ENCODE measurements at places on chromosomes 12 and 14. TPM values are rescaled to one million over a fixed set of nuclear protein-coding genes. Genes with fewer than 3 reads are reported as not detected.

GRCh38 chr12:68481181-68481941, 129.3 kb upstream of the RAP1B start:
- no peaks in the 10 kb centered on the region for H3K27me3 ChIP-seq
- no peak overlapping the region for H3K27ac ChIP-seq
- DNase-seq = no peak
- H3K4me3 ChIP-seq = no peak overlapping the region

DNA sequence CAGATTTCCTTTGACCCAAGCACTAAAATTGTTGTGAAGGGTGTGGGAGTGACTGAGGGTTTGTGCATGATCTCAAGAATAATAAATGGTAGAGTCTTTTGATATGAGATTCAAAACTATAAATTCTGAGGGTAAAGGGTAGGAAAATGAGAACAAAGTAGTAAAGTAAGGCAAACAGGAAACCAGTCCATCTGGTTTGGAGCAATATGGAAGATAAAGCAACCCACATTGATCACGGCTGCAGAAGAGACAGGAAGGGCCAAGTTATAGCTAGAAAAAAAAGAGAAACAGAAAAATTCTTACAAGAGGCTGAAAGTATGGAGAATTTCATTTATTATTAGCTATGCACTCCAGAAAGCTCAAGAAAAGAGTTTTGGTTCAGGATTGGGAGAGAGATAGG, 4.6 kb upstream of the SLCO1B3 start:
- H3K4me1 ChIP-seq = no peaks in the 10 kb centered on the region
- H3K36me3 ChIP-seq = no peaks in the 10 kb centered on the region
- no peaks in the 10 kb centered on the region for H3K27me3 ChIP-seq
- no peak overlapping the region for H3K27ac ChIP-seq
- no peak for DNase-seq

GPR84 gene
- 0.36 TPM for total RNA-seq

TMTC3 gene
- 15.2 TPM for total RNA-seq

NGB gene
- not detected for total RNA-seq

DNA sequence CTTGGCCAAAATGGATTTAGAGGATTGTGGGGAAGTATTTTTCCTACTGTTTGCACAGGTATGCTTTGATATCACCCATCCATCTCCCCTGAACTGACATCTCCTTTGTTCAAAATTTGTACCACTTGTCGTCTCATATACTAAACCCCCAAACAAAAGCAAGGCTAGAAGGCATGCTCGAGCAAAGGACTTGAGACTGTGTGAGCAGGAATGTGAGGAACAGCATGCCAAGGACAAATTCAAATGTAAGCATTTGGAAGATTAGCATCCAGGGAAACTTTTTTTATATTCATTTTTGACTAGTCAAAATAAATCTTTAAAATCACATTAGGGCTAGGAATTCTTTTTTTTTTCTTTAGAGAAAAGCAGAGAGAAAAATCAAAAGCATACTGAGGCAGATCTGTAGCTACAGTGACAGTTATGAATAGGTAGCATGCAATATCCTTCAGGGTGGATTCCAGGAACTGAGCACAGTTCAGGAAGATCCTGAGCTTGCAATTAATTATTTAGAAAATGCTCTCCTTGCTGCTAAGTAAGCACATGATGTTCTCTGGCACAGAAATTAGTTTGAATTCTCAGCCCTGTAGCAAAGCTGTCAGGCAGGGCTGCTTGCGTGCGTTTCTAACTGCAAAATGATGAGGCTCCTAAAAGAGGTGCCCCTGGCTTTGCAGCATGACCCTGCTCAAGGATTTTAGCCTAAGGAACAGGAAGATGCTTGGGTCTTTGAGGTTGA, 327.7 kb downstream of the LRIG3 start:
- no peak overlapping the region for H3K4me3 ChIP-seq
- H3K4me1 ChIP-seq = no peaks in the 10 kb centered on the region
- no peak overlapping the region for H3K27ac ChIP-seq
- DNase-seq = no peak
- H3K36me3 ChIP-seq = no peaks in the 10 kb centered on the region
- no peaks in the 10 kb centered on the region for H3K27me3 ChIP-seq

DNA sequence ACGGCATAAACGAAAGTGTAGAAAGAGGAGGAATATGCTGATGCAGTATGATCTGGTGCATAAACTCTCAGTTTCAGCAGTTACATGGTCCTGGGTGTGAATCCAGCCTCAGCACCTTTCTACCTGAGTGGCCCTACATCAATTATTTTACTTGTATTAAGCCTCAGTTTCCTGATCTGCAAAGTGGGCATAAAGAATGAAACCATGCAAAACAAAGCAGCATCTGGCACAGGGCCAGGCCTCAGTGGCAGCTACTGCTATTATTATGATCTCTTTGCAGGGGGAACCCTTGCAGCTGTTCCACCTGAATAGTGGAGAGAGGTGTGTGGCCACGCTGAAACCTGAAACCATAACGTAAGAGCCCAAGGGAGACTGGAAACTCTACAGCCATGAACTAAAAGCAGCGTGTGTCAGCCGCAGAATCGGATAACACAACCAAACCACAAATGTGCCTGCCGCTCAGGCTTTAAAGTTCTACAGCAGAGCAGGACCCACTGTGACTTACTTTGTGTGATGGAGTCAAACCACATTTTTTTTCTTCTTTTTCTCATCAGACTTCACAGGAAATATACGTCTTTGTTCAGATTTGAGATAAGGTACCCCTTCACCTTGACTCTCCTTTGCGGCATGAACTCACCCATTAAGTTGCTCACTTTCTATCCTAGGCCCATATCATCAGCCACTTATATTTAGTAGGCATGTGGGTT, 29.2 kb upstream of the FOS start:
- peak; percentile 96 for DNase-seq
- H3K27ac ChIP-seq = peak overlapping the region; percentile 80
- no peaks in the 10 kb centered on the region for H3K36me3 ChIP-seq
- H3K27me3 ChIP-seq = no peaks in the 10 kb centered on the region

LEMD3 gene
- total RNA-seq = 52.6 TPM

- no peaks in the 10 kb centered on the region for H3K36me3 ChIP-seq
- H3K4me3 ChIP-seq = no peak overlapping the region
- no peaks in the 10 kb centered on the region for H3K27me3 ChIP-seq
- H3K4me1 ChIP-seq = peaks cover 11% of the 10 kb centered on the region
These were observed 5.3 kb upstream of the CEP128 start for GRCh38 chr14:80946797-80947196.

- H3K36me3 ChIP-seq = no peaks in the 10 kb centered on the region
- H3K27me3 ChIP-seq = peaks cover 42% of the 10 kb centered on the region
- no peak for DNase-seq
- no peak overlapping the region for H3K27ac ChIP-seq
These were observed 2.9 kb downstream of the RFX4 start for GRCh38 chr12:106585521-106586277.

DNA sequence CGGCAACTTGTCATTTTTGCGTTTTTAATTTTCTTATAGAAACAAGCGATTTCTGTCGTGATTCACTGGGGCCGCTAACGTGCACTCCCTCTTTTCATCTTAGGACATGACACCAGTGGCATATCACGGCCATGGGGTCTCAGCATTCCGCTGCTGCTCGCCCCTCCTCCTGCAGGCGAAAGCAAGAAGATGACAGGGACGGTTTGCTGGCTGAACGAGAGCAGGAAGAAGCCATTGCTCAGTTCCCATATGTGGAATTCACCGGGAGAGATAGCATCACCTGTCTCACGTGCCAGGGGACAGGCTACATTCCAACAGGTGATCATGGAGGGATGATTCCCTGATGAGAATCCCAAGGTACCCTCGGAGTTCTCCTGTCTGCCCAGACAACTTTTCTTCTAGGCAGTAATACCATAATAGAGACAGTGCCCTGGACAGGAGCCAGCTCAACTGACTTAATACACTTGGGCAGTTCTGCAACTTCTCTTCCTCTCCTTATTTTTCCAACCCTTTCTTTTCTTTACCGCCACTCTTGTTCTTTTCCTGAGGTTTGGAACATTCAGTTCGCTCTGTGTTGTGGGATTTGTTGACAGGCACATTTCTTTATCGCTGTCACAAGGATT, 821 bp downstream of the TMEM106C start:
- DNase-seq = no peak
- no peaks in the 10 kb centered on the region for H3K27me3 ChIP-seq
- H3K4me1 ChIP-seq = peaks cover 19% of the 10 kb centered on the region
- peak overlapping the region; percentile 92 for H3K4me3 ChIP-seq

- H3K36me3 ChIP-seq = no peaks in the 10 kb centered on the region
- peak; percentile 91 for DNase-seq
- peak overlapping the region; percentile 49 for H3K4me3 ChIP-seq
- no peaks in the 10 kb centered on the region for H3K27me3 ChIP-seq
- peak overlapping the region; percentile 97 for H3K27ac ChIP-seq
These were observed 5.6 kb upstream of the CRIP1 start for GRCh38 chr14:105480807-105481801.

DNA sequence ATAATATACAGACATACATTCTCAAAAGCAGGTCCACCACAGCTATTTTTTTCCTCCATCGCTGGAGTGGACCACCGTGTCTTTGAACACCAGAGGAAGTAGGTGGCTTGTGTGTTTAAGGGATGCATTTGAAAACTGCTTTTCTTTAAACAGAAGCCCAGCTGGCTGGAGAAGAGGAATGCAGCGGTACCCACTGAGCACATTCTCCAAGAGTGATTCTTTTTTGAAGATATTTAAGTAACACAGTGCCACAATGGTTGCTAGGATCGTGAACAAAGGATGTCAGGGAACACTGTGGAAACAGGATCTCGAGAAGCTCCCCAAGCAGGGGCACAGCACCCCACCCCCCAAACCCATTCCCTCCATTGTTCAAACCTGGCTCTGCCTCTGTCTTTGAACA, 286.6 kb upstream of the PWP1 start:
- no peaks in the 10 kb centered on the region for H3K36me3 ChIP-seq
- peaks cover 11% of the 10 kb centered on the region for H3K4me1 ChIP-seq
- no peak for DNase-seq
- H3K4me3 ChIP-seq = no peak overlapping the region
- no peaks in the 10 kb centered on the region for H3K27me3 ChIP-seq

DNA sequence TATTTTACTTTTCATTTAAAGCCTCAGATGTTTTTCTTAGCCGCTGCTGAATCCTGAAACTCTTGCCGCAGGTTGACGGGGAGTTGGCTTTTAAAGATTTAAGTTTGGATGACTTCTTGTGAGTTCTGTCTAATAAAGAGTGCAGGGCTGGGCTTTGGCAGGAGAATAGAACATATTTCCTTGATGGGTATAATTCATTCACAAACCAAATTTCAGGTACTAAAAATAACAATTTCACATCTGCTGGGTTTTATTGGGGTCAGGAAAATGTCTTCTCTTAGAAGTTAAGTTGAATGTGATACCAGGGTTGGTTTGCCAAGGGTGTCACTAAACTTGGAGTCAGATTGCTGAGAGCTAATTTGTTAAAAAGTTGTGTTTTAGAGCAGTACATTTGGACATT, 9.7 kb downstream of the SP1 start:
- H3K36me3 ChIP-seq = peaks cover 9% of the 10 kb centered on the region
- H3K4me1 ChIP-seq = peaks cover 67% of the 10 kb centered on the region
- no peak overlapping the region for H3K27ac ChIP-seq
- DNase-seq = no peak

GRCh38 chr12:64739778-64740177, 19.4 kb downstream of the GNS start:
- DNase-seq = no peak
- H3K4me3 ChIP-seq = no peak overlapping the region
- H3K36me3 ChIP-seq = peaks cover 46% of the 10 kb centered on the region
- H3K4me1 ChIP-seq = peaks cover 10% of the 10 kb centered on the region
- no peak overlapping the region for H3K27ac ChIP-seq

GRCh38 chr14:86654558-86655184, 1124.7 kb downstream of the FLRT2 start:
- DNase-seq = peak; percentile 2
- no peaks in the 10 kb centered on the region for H3K27me3 ChIP-seq
- no peaks in the 10 kb centered on the region for H3K4me1 ChIP-seq
- H3K27ac ChIP-seq = no peak overlapping the region
- H3K4me3 ChIP-seq = no peak overlapping the region

DIO3 gene
- not detected for total RNA-seq

DNA sequence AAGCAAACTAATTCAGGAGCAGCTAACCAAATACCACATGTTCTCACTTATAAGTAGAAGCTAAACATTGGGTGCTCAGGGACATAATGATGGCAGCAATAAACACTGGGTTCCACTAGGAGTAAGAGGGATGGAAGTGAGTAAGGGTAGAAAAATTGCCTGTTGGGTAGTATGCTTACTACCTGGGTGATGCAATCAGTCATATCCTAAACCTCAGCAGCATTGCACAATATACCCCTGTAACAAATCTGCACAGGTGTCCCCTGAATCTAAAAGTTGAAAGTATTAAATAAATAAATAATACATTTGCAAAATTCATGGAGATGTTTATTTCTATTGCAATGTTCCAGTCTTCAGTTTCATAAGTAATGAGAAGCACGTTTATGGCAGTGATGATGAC, 409.8 kb upstream of the FOXG1 start:
- no peak overlapping the region for H3K27ac ChIP-seq
- no peaks in the 10 kb centered on the region for H3K4me1 ChIP-seq
- no peaks in the 10 kb centered on the region for H3K27me3 ChIP-seq
- H3K36me3 ChIP-seq = no peaks in the 10 kb centered on the region

DNA sequence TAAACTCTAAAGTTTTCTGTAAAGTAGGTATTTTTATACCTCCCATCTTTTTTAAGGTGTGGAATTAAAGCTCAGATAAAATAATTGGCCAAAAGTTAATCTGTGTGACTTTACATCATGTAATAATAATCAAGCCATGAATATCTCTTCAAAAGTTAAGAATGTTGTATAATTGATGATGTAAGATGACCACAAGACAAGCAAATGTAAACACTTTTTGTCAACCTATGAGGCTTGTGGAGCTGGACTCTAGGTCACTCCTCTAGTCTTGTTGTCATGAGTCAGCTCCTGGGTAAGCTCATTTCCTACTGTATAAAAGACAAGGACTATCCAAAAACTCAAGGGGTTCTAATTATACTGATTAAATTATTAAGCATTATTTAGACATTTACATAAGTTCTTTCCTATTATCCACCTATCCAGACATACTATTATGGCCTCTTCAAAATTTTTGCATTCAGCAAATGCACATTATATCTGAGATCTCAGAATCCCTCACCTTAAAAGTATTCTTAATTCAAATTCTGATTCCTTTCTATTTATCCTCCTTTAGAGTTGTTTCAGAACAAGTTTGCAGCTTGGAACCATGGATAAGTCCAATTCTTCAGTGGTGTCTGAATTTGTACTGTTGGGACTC, at the start of gene OR4K5:
Gene OR4K5 (plus strand): TSS at position 587 of the 637 bp plus-strand sequence. CDS start 0 bp downstream, at position 587.
- no peaks in the 10 kb centered on the region for H3K27me3 ChIP-seq
- H3K27ac ChIP-seq = no peak within 1 kb of the TSS
- no peaks in the 10 kb centered on the region for H3K36me3 ChIP-seq
- H3K4me3 ChIP-seq = no peak within 1 kb of the TSS

GRCh38 chr12:47604221-47604873, 101.5 kb downstream of the RPAP3 start:
- no peaks in the 10 kb centered on the region for H3K36me3 ChIP-seq
- H3K27me3 ChIP-seq = no peaks in the 10 kb centered on the region
- no peak for DNase-seq
- no peak overlapping the region for H3K4me3 ChIP-seq

GRCh38 chr12:63752283-63752682, 27.4 kb upstream of the RXYLT1 start:
- H3K36me3 ChIP-seq = no peaks in the 10 kb centered on the region
- no peak for DNase-seq
- no peaks in the 10 kb centered on the region for H3K4me1 ChIP-seq

GRCh38 chr12:15887043-15887817, 5.0 kb downstream of the STRAP start:
- no peak overlapping the region for H3K27ac ChIP-seq
- peaks cover 54% of the 10 kb centered on the region for H3K4me1 ChIP-seq
- no peaks in the 10 kb centered on the region for H3K27me3 ChIP-seq
- no peak for DNase-seq
- H3K36me3 ChIP-seq = peaks cover 14% of the 10 kb centered on the region
